ENCODE measurements at places on chromosomes 6 and 20.

- DNase-seq = peak; percentile 77
These were observed 27.1 kb downstream of the CHMP4B start for GRCh38 chr20:33838035-33838864.

DNA sequence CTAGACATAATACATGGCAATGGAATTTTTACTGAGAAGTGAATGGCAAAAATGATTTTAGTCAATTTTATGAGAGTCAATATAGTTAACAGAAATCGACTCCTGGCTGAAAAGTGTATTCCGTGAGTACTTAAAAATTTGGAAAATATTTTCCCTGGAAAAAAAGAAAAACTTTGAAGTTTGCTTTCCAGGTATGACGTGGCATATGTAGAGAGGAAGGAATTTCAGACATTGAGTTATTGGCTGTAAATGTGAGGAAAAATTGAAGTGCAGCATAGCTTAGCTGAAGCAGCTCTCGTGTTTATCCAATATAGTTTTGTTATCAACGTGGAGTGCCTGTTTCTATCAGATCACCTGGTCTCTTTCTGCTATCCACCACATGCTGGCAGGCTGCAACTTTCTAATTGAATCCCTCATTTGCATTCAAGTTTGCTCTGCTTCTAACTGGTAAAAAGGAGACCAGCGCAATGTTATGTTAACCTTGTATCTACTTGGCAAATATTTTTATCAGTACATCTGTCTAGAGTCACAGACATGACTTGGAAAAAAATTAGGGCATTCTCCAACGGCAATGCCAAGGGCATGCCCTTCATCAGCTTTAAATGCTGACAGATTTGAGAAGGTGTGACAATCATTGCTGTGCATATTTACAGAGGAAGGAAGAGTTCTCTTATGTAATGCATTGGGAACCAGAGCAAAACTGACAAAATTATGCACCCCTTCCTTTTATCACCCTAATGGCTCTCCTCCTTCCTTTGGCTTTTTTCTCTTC lies 1102.8 kb upstream of the FLRT3 start:
- DNase-seq = no peak

GRCh38 chr20:33372993-33373441 lies 28.3 kb downstream of the CDK5RAP1 start:
- no peak for DNase-seq

DNA sequence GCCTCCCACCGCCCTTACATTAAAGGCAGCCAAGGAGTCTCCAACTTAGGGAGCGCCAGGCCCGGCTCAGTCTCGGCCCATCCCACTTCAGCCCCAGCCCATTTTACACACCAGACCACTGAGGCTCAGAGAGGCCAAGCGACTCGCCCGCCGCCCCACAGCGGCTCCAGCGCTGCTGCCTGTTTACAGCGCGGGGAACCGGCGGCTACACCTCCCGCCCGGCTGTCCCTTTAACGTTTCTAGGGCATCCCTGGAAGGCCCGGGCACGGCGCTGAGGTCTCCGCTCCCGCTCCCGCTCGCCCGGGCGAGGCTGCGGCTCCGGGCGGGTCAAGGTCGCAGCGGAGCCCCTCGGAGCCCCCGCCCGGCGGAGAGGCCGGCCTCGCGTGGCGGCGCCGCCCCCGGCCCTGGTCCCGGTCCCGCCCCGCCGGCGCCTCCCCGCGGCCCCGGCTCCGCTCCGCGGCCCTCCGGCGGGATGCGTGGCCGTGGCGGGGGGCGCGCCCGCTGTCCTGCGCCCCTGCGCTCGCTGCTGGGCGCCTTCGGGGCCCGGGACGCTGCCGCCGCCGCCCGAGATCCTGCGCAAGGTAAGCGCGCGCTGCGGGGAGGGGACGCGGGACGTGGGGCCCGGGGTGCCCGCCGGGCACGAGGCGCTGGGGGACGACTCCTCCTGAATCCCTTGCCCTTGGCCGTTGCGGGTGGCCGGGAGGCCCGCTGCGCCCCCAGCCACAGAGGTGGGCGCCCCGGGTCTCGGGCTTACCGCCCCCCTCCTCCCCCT lies 27.1 kb upstream of the PHACTR3 start:
- no peak for DNase-seq

- DNase-seq = no peak
These were observed 24.9 kb downstream of the ZNF334 start for GRCh38 chr20:46488451-46488850.

- no peak for DNase-seq
These were observed 623 bp downstream of the MYBL2 start for GRCh38 chr20:43667341-43668132.

DNA sequence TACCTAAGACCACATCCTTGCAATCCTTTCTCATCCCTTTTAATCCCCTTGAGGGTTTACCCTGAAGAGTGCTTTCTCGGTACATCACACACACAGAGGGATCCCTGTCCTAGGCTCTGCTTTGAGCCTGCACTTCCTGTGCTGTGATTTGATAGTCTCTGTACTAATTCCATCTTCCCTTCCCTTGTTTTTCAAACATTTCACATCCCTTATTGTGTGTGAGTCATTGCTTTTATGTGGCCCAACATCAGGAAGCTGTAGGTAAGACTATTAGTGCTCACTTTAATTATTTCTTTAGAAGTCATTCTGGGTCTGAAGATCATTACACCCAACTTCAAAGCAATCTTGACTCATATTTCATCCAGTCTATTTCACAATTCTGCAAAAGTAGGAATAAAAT lies 57.2 kb upstream of the ANKEF1 start:
- DNase-seq = no peak
